ENCODE measurements at places on chromosomes 1 and 21.

DNA sequence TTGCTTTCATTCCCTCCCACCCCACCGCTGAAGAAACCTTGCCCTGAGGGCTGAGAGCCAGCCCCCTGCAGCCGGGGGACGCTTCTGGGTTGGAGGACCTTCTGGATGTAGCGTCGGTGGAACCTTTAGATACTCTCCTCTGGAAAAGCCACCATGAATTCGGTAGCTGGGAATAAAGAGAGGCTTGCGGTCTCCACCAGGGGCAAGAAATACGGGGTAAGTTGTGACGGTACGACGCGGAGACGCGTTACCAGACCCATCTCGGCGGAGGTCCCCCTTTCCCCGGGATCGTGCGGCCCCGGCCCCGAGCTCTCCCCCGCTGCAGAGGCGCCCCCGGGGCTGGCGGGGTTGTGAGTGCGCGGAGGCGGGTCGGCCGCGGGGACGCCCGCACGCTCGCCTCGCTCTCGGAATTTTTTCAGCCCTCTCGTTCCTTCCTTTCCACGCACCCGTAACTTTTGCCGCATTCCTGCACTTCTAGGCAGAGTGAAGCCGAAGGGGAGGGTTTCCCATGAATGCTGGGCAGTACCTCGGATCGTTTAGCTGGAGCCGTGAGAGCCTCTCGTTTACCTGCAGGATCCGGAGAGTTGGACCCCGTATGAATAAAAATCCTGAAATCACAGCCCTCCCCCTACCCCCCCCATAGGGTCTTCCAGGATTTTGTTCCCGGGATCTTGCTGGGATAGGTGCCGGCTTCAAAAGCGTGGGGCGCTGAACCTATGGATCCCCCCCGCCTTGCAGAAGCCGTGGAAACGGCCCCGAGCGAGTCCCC, 671 bp downstream of the KIF26B start:
- no peak for DNase-seq

DNA sequence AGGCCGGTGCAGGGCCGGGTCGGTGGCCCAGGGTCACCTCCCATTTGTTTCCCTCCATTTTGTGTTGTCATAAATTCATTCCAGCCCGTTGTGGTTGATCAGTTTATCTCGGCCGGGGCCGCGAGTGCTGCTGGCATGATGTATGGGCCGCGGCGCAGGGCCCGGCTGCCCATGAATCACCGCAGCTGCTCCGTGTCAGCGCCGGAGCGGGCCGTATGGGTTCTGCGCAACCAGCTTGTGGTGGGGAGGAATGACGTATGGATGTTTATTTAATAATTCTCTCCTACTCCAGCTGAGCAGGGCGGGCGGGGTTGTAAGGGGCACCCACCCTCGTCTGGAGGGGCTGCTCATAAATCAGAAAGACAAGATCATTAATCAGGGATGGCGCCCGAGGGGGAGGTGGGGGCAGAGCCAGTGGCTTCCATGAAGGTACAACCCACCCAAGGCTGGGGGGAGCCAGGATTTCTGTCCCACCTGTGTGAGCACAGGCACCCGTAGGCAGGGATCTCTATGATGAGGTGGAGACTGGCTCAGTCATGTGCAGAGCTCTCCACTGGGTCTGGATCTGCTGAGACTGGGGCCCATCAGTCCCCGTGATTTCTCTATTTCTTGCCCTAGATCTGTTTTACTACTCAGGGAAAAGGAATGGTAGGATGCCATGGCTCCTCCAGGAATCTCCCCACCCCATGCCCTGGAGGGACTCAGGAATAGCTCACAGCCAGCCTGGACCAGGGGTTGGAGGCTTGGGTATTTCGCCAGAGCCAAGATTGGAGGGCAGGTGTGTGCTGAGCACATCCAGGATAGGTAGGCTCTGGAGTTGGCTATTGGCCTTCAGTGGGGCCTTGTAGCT, 27.8 kb downstream of the TMEM53 start:
- DNase-seq = no peak

GRCh38 chr1:180662709-180663108, 30.9 kb downstream of the XPR1 start:
- no peak for DNase-seq

DNA sequence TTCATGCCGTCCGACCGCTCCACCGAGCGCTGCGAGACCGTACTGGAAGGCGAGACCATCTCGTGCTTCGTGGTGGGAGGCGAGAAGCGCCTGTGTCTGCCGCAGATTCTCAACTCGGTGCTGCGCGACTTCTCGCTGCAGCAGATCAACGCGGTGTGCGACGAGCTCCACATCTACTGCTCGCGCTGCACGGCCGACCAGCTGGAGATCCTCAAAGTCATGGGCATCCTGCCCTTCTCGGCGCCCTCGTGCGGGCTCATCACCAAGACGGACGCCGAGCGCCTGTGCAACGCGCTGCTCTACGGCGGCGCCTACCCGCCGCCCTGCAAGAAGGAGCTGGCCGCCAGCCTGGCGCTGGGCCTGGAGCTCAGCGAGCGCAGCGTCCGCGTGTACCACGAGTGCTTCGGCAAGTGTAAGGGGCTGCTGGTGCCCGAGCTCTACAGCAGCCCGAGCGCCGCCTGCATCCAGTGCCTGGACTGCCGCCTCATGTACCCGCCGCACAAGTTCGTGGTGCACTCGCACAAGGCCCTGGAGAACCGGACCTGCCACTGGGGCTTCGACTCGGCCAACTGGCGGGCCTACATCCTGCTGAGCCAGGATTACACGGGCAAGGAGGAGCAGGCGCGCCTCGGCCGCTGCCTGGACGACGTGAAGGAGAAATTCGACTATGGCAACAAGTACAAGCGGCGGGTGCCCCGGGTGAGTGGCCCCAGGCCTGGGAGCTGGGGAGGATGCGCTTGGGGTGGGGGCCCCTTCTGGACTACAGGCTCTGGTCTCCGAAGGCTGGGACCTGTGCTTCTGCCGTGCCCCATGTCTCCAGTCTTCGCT, 1.1 kb downstream of the SKI start:
- DNase-seq = peak; percentile 58

DNA sequence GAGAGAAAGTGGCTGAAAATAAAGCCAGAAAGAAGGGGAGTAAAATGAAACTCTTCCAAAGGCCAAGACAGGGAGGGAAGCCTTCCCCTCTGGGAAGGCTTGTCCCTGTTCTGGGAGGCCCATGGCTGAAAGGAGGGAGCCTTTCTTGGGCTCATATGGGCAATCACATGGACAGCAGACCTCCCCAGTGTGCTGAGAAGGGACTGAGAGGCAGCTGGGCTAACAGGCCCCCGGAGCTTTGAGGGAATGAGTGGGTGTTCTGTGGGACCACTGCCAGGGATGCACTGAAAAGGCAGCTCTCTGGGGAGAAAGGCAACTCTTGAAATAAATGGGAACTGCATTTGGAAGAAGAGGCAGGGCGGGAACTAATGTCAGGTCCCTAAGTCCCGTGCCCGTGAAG, 39.1 kb downstream of the KANK4 start:
- DNase-seq = no peak

- DNase-seq = no peak
Observed at GRCh38 chr1:92482665-92483609, 3.8 kb downstream of the GFI1 start.

DNA sequence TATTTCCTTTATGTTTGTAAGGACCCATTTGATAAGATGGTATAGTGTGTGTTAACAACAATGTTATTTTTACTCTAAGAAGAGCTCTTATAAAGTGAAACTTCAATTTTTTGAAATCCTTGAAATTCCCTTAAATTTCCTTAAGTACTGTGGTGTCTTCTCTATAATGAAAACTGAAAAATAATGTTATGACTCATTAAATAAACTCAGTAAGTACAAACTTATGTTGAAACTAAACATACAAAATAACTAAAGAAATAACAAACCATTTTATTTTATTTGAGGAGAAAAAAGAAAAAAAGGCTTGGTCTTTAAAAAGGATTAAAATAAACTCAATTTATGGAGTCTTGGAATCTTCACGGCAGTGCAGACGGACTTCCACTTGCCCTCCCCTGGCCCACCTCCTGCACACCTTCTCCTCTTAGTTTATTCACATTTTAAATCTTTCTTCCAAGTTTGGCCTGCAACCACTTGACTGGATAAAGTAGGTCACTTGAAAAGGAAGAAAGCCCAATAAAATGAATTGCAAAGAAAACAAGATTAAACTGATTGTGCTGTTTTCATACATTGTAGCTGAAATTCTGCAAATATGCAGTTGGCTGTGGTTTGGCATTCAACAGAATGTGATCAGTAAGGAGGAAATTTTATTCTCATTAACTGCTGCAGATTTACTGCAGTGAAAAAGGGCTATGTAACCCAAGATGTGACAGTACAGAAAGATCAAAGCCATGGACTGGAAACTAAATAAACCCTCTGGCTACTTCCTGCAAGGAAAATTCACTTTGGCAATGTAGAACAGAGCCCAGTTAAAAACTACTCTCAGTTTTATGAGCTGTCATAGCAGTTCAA, 48.5 kb upstream of the SCYL3 start:
- DNase-seq = no peak

DNA sequence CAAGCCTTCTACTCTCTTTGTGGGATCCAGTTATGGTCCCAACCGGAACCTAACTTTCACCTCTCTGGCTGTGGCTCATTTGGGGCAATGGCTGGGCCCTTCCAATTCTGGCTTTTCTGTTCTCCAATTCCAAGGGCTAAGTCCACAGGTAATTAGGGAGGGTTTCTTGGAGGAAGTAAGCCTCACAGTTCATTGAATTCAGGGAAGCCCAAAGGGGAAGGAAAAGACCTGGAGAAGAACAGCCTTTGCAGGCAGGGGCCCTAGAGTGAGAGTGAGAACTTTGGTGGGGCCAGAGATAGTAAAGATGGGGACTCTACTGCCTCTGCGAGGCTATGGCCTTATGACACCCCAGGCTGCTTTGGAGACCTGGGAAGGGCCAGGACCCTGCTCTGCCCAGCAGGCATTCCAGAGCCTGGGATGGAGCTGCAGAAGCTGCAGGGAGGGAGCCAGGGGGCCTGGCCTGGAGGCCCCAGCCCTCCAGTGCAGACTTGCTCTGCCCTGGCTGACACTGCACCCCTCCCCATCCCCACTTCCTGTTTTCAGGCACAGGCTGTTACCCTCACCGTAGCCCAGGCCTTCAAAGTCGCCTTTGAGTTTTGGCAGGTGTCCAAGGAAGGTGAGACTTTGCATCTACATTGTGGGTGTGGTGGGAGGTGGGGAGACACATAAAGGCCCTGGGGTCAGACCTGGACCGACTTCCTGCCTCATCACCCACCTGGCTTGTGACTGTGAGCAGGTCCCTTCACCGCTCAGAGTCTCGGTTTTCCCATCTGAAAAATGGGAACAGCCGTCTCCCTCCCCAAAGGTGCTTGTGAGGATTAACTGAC, 18.9 kb downstream of the LDLRAP1 start:
- peak; percentile 86 for DNase-seq

- DNase-seq = no peak
Observed at GRCh38 chr1:246647513-246647912, 76.7 kb upstream of the SCCPDH start.

DNA sequence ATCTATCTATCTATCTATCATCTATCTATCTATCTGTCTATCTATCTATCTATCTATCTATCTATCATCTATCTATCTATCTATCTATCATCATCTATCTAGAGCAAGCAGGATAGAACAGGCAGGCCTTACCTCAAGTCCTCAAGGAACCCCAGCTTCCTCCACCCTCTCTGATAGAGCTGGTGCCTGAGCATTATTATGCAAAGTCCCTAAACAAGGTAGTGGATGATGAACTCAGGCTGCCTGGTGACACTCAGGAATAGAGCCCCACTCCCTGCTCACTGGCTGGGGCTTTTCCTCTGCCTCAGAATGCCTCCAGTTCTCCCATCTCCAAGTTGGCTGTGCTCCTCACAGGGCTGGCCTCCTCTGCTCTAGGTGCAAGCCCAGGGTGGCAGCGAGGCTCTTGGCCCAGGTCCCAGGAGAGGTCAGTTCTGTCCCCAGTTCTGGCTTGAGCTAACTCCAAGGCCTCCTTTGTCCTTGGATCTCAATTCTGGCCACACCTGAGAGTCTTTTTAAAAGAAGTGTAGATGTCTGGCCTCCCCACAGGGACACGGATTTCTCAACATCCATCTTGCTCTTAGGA, 60.2 kb downstream of the PCP4 start:
- no peak for DNase-seq

DNA sequence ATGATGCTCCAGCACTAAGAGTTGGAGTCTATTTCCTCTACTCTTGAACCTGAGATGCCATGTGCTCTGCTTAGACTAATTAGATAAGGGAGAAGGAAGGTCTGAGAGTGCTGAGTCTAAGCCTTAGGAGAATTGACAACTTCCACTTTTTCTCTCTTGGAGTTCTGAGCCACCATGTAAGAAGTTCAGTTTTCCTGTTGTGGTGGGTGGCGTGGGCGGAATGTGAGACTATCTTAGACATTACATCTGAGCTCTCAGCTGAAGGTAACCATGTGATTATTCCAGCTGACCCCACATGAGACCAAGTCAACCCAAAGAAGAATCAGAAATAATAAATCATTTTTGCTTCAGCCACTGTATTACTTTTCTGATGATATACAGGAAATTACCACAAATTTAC, 404.5 kb upstream of the LRRC7 start:
- DNase-seq = no peak

- DNase-seq = no peak
Observed at GRCh38 chr21:15908187-15908586, 178.4 kb downstream of the USP25 start.

GRCh38 chr1:86429122-86429725, 5.3 kb downstream of the CLCA2 start:
- DNase-seq = no peak

DNA sequence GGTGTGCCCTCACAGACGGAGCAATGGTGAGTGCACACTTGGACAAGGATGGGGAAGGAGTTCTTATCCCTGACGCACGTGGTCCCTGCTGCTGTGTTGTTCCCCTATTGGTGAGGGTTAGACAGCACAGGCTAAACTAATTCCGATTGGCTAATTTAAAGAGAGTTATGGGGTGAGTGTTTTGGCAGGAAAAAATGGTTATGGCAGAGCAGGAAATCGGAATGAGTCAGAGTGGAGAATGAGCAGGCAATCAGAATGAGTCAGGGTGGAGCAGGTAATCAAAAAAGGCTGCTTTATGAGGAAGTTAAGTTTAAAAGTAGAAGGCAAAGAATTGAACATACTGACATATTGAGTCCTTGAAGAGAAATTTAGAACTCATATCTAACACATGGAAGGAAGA, 100.5 kb downstream of the NGF start:
- no peak for DNase-seq

DNA sequence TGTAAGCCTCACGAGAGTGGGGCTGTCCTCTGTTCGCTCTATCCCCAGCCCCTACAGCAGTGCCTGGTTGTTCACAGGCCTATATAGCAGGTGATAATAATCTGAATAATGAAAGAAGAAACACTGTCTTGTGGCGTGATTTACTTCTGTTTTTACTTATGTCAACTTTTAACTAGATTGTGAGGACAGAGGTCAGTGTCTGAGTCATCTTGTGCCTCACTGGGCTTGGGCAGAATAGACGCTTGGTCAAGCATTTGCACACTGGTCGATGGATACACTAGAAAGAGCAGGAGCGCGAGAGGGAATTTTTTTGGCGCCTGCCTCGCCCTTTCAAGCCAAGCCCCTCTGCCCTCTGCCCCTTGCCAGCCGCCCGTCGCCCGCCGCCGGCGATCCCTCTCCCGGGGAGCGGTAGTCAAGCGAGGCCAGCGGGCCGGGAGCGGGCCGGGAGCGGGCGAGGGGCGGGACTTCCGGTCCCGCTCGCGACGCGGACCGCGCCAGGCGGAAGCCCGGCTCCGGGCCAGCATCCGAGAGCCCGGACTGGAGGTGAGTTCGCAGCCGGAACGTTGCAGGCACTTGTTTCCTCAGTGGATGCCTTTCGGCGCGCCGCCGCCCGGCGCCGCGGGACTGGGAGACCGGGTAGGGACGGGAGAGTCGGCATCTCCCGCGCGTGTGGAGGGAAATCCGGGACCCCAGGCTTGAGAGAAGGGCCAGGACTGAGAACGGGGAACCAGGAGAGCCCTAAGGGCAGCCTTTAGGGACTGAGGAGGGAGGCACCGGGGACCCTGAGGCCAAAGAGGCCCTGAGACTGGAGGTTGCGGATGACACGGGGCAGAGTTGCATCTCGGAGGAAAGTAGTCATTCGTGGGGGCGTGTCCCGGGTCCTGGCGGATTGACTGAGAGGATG, at the start of gene DISP1:
Gene DISP1 (plus strand): TSS at position 504 of the 904 bp plus-strand sequence. CDS start 127,785 bp downstream, outside the sequence.
- DNase-seq = peak; percentile 74
